Choroid plexus epithelial cell (primary cell): ENCODE measurements at places on chromosomes 4 and X.

DNA sequence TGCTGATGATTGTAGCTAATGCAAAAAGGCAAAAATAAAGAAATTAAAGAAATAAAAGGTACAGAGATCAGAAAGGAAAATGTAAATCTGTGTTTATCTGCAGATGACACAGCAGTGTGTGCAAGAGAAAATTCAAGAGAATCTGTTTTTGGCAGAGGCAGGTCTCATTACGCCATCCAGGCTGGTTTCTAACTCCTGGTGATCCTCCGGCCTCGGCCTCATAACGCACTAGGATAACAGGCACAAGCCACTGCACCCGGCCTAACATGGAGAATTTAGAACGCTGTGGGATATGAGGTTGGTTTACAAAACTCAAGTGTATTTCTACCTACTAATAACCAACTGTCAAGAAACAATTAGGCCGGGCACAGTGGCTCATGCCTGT, 29.4 kb downstream of the CTBP1 start:
- DNase-seq = no peak

DNA sequence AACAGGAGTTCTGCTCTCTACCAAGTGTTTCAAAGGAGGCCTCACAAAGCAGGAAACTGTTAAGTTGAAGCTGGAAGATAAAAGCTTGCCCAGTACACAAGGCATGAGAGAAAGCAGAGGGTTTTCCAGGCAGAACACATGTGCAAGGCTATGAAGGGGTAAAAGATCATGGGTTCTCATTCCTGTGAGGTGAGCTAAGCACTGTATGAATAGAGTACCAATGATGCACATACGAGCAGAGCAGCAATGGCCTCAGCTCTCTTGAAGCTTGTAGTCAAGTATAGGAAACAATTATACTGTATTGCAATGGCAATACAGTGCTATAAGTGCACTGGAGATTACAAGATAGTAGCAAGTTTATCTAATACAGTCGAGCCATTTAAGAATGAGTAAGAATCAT, 18.0 kb downstream of the TTC29 start:
- peak; percentile 13 for DNase-seq

DNA sequence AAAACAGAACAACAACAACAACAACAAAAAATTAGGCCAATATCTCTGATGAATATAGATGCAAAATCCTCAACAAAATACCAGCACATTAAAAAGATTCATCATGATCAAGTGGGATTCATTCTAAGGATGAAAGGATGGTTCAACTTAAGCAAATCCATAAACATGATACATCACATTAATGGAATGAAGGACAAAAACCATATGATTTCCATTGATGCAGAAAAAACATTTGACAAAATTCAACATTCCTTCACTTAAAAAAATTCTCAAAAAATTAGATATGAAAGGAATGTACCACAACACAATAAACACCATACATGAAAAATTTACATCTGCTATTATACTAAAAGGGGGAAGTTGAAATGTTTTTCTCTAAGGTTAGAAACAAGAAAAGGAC, 103.3 kb downstream of the IL15 start:
- no peak for DNase-seq

DNA sequence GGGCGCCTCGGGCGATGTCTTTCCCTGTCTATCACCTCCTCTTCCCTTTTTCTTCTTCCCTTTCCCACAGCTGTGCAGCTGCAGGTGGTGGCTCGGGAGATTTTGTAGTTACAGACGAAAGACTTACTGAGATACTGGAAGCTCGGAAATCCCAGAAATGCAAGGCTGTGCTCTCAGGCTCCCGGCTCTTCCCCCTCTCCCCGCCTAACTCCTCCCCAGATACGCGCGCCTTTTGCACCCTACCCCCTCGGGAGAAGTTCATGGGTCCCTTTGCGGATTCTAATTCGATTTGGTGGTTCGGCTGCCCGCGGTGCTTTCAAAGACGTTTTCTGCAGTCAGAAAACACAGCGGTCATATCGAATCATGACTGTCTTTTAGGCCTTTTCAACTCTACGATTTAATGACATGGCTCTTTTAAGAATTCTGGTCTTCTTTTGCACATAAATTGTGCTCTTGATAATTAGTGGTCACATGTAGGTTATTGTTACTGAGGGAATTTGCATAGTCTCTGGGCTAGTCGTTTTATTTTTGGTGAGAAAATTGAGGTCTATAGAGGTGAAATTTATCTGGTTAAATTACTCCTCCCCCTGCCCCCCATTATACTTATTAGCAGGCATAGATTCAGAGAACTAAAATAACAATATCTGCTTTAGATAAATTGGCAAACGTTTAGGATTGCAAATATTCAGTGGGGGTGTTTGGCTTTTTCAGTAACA, 1.6 kb downstream of the SEPTIN11 start:
- peak; percentile 67 for DNase-seq

- DNase-seq = no peak
These were observed 323.4 kb downstream of the PCDH7 start for GRCh38 chr4:31043382-31044062.

GRCh38 chr4:123858465-123858864, 461.9 kb downstream of the SPRY1 start:
- no peak for DNase-seq

DNA sequence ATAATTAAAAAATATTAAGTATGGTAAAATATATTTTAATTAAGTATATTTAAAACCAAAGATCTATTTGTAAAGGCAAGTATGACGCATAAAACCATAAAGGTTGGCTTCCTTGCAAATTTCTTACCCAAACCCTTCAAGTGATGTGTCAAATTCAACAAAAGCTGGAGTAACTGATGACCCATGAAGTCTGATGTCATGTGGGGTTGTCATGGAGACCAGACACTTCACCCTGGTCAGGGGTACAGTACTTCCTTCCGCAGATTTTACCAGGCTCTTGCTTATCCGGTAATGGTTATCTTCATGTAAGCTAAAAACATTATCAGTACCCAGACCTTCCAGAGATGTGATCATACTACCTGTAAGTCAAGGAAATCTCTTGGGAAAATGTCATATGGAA, 170.1 kb downstream of the WDFY3 start:
- no peak for DNase-seq

GRCh38 chr4:71604785-71605184, 179.1 kb downstream of the GC start:
- DNase-seq = no peak

DNA sequence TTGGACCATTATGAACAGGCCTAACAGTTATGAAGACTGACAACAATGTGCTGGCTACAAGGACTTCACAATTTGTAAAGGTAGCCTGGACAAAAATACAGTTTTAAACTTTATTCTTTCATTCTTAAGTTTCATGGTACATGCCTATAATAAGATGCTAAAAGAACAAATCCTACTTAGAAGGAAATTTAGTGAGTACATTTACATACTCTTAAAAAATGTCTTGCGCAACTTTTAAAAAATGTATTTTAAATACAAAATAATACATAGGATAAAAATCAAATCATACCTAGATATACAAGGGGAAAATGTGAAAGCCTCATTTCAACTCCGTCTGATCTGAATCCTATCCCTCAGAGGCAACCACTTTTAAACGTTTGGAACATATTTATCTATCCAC, 200.7 kb upstream of the SPIN4 start:
- no peak for DNase-seq

DNA sequence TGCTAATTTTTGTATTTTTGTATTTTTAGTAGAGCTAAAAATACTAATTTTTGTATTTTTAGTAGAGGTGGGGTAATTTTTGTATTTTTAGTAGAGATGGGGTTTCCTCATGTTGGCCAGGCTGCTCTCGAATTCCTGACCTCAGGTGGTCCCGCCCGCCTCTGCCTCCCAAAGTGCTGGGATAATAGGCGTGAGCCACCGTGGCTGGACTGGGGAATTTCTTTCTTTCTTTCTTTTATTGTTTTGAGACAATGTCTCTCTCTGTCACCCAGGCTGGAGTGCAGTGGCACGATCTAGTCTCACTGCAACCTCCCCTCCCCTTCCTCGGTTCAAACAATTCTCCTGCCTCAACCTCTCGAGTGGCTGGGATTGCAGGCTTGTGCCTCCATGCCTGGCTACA, 83.0 kb downstream of the FAM193A start:
- no peak for DNase-seq

DNA sequence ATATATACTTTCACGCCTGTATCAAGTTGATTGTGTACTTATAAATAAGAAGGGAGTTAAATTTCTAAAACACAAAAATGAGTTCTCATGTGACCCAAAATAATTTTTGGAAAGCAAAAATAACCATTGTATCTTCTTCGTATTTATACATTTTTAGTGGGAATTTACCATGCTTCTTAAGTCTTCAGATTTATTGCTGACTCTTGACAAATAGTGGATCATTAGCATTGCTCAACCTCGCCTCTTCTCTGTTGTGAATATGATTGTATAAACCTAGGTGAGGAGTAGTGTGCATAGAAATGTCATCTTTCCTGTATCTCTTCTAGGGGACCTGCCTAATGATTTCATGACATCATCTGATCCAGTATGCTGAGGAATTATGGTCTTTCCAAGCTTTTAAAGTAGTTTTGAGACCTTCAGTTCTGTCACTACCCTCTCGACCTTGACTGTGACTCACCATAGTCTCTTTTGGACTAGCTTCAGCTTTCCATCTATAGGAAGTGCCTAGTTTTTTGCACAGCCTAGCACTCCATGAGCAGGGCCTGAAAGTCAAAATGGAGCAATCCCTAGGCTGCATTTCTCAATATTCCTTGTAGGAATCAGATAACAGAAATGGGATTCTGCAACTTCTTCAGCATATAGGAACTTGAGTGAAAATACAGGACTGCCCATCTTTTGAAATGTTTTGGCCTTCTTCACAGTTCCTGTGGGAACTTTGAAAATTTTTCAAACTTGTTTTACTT, 157.6 kb downstream of the ARX start:
- peak; percentile 60 for DNase-seq

GRCh38 chr4:5881340-5881739, 11.5 kb downstream of the CRMP1 start:
- peak; percentile 12 for DNase-seq

DNA sequence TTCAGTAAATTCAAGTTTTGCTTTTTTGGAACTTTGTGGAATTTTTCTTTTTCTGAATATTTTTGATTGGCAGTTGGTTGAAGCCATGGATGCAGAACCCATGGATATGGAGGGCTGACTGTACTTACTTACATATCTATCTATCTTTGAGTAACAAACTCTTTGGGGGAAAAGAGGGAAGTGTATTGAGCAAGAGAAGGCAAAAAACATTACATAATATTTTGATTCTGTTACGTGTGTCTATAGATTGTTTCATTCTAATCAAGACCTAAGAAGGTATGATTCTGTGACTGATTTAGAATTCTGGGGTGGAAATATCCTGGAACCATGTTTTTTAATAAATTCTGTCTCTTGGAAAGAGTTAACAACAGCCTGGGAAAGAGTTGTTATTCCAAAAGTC, 31.5 kb downstream of the GRSF1 start:
- no peak for DNase-seq

DNA sequence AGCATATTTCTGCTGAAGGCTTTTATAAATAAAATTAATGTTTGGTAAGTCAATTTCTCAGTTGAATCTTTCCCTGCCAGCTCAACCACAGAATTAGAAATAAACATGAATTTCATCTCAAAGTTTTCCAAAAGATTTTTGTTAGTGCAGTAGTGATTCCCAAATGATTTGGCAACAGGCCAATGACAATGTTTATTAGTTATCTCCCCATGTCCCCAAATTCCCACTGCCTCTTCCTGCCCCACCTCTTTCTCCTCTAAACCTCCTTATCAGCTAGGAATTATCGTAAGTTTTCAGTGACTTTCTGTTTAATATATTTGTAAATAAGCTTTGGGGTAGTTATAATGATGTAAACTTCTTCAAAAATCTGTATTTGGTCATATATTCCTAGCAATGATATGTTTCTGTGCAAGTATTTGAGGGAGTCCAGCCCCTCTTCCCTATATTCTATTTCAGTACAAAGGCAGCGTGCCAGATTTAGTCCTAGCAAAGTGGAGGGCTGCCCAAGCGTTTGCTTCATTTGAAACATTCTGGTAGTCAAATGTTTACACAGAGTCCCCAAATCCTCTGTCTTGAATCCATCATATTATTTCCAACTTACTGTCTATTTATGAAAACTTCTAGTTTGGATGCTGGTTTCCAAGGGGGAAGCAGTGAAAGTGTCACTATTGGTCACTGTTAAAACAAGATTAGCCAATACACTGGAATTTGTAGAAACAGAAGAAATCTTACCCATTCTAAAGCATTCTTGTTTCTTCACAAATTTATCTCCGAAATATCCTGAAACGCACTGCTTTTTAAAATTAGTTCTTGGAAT, 33.7 kb upstream of the ANKRD50 start:
- DNase-seq = peak; percentile 46

DNA sequence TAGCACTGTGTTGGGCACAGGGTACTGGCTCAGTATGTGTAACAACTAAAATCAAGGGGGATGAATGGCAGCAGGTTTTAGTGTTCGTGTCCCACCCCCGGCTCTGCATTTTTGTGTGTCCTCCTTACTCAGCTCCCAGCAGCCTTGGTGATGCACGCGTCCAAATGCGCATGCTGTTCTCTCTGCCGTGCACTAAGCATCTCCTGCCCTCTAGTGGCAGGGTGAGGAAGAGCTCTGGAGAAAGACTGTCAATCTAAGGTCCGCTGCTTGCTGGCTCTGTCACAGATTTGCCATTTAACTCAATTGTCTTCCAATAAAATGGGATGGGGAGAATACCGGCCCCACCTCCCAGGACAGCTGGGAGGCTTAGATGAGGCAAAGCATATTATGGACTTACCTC, 61.4 kb downstream of the WFS1 start:
- DNase-seq = peak; percentile 47

DNA sequence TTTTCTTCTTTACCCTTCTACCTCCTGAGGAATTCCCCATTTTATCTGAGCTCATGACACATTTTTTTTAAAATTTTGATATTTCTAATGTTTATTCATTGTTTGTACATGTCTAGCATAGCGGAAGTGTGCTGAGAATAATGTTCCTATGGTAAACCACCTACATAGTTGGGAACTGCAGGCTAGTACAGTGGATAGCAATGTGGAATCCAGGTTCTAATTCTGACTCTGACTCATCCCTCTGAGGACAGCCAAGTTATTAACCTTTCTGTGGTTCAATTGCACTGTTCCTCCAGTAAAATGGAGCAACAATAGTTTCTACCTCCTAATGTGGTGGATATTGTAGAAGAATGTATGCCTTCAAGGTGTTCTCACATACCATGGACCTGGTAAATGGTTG, 20.6 kb upstream of the APELA start:
- DNase-seq = peak; percentile 1

DNA sequence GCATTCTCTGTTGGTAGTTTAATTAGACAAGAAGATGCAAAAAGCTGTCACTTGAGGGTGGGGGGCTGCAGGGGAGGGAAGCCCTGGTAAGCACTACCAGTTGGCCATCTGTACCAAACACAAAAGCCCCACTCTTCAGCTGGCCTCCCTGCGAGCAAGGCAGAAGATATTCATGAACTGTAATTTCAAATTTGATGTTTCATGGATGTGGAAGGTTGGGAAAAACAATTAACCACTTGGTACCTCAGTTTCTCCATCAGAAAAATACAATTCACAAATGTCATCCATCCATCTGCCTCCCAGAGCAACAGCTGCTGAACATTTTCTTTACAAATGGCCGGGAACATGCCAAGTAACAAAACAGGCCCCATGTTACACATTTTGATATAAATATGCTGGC, 265.3 kb downstream of the HNRNPD start:
- no peak for DNase-seq

- no peak for DNase-seq
These were observed 439.1 kb downstream of the INPP4B start for GRCh38 chr4:142406917-142407501.

- peak; percentile 28 for DNase-seq
These were observed 240.1 kb upstream of the CTSO start for GRCh38 chr4:156193800-156194199.
